ENCODE measurements at places on chromosomes 7 and 10.

- no peak for DNase-seq
Observed at GRCh38 chr7:15130666-15131541, 228.4 kb upstream of the DGKB start.

DNA sequence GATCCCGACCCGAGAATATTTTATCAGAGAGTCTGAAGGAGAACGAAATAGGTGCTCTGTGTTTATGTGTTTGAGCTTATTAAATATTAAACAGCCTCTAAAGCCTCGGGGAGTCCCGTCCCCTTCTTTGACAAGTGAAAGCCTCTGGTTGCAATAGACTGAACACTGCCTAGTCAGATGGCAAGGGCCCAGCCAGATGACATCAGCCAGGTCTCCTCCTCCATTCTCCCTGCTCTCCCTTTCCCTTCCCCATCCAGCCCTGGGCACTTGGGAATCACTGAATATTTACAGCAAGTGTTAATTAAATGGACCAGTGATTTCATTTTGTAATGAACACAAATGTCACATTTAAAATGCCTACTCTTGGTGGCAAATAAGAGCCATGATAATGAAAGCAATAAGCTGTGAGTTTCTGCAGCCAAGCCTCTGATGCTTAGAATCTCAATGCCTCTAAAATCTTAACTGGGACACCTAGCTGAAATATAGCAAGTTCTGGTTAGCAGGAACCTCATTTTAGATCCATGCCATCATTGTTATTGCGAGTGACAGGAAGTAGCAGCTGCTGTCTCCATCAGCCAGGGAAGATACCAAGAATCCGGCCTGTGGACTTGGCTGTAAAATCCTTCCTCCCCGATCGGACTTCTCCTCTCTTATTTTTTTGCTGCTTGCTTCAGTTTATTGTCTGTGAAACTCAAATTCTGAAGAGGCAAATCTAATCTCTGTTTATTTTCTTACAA, 202.1 kb downstream of the PRPF18 start:
- no peak for DNase-seq

- peak; percentile 76 for DNase-seq
Observed at GRCh38 chr7:112790586-112791003, 402 bp upstream of the TMEM168 start.

- no peak for DNase-seq
Observed at GRCh38 chr7:2959828-2960599, 83.7 kb downstream of the CARD11 start.

DNA sequence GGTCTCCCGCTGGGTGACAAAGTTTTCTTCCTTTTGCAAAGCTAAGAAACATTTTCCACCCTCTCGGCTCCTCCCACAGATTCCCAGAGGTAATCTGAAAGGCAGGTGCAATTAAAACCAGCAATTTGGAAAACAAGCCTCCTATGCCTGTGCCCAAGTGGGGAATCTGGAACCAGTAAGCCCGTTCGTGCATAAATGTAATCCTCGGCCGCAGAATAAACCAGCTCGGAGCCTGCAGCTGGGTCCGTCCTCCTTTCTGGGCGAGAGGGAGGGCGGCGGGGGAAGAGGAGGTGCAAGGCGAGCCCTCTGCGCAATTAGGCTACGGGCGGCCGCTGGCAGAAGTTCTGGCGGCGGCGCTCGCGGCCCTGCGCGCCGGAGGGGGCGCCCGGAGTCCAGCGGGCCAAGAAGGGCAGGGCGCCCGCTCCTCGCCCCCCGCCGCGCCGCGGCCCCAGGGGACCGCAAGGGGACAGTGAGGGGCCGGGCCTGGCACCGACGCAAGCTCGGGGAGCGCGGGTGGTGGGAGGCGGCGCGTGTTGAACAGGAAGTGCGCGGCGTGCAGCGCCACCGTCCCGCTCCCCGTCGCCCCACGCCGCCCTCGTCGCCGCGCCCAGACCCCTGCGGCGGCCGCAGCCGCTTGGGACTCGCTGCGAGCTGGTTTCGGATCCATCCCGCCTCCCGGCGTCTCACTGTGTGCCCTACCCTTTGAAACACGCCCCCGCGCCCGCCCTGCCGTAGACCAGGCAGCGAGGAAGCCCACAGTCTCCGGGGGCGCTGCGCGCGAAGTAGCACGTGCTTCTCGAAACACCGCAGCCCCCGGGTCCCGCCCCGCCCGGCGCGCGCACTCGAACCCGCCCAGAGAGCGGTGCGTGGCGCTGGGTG, at the start of gene PRKAG2:
TSS of gene PRKAG2 (minus strand) at position 217 of the 879 bp plus-strand sequence. CDS start 495 bp downstream, outside the sequence.
- peak; percentile 83 for DNase-seq

GRCh38 chr10:89615824-89616223, 29.2 kb downstream of the PANK1 start:
- DNase-seq = no peak

- no peak for DNase-seq
Observed at GRCh38 chr7:151336027-151336708, 5.4 kb upstream of the NUB1 start.

DNA sequence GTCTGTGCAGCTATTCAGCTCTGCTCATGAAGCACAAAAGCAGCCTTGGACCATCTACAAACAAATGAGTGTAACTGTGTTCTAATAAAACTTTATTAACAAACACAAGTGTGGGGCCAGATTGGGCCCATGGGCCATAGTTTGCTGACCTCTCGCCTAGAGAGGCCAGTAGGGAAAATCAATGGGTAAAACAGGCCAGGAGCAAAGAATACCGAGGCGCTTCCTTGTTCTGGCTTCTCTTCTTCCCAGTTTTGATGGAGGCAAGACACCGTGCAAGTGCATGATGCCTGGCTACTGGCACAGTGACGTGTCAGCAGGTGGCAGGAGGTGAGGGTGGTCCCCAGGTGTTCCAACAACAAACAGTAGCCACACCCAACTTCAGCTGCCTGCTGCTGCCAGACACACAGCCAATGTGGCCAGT, 94.3 kb upstream of the SDK1 start:
- no peak for DNase-seq

DNA sequence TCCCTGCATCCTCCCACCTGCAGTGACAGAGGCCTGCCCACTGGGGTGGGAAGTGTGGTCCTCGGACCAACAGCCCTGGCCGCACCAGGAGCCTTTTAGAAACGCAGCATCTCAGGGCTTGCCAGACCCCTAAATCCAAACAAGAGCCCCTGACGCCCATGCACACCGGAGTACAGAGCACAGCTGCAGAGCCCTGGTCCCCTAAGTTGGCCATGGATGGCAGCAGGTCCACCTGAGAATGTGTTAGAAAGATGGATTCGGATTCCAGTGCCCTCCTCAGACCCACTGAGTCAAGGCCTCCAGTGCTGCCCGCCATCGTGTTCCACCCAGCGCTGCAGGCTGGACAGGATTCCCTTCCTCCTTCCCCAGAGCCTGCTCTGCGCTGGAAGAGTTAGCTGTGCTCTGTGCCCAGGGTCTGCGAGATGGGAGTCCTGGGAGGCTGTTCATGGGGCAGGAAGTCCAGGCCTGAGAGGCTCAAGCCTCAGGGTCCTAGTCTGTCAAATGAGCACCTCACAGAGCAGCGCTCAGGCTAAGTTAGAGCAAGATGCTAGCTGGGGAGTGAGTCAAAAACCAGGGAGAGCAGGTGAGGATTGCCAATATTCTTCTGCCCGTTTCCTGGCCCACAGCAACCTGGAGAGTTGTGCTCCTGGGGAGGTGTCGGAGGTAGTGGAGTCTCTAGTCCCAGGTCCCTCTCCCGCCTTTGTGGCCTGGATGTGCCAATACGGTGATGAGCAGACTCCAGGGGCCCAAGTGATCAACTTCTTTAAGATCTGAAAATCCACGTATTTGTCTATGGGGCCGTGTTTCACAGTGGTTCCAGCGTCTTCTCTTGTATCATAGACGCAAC, 95.9 kb upstream of the GPR26 start:
- DNase-seq = no peak

- DNase-seq = no peak
Observed at GRCh38 chr7:4726566-4726965, 44.5 kb downstream of the FOXK1 start.

- no peak for DNase-seq
Observed at GRCh38 chr7:79414910-79415309, 38.6 kb downstream of the MAGI2 start.

DNA sequence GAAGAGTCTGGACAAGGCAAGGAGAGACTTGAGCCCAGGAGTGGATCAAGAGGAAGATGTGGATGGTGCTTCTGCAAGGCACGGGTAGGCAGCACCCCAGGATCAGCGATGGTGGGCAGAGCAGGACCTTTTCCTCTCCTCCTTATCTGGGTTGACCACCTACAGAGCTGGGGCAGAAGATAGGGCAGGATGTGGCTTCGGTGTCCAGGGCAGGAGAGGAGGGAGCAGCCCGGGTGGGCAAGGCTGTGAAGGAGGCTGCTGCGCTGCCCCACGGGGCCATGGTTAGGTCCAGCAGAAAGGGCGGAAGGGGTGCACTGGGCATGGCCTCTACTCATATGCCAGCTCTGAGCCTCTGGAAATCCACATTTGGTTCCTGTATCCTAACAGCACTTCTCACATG, 20.0 kb upstream of the PARP12 start:
- no peak for DNase-seq

DNA sequence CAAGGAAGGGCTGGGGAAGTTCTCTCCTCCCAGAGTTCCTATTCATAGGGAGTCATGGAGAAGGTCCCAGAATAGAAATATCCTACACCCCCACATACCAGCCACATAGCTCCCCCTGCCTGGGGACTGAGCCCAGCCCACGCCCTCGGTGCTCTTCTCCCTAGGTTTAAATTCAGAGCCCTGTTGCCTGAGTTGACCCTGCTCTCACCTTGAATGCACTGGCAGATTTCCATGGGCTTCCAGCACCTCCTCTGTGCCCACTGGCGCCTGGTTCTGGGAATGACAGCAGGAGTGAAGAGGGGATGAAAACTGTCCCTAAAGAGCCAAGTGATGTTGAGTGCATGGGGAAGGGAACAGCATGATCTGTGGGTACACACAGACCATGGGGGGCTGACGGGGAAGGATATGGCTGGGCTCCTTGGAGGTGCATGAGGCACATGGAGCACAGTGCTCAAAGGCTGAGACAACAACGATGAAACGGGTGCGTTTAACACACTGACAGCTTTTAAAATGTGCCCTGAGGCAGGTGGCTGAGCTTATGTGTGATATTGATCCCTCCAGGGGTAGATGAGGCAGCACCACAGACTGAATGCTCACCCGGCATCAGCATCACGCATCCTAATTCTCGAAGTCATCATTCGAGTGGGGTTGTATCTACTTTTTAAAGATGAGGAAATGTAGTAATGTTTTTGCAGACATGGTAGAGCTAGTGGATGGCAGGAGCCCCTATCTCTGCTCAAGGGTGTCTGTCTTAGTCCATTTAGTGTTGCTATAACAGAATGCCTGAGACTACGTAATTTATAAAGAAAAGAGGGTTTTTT, 53.7 kb upstream of the IGFBP3 start:
- DNase-seq = no peak

- DNase-seq = no peak
Observed at GRCh38 chr7:107075863-107076574, 31.5 kb downstream of the PRKAR2B start.

Measured in GM20000 (cell line).